T-helper 17 cell (primary cell): ENCODE measurements at places on chromosomes 12 and 14. TPM values are rescaled to one million over a fixed set of nuclear protein-coding genes. Genes with fewer than 3 reads are reported as not detected.

The B3GNT4 gene
- total RNA-seq = not detected

The SNAPC1 gene
- total RNA-seq = 3.3 TPM

- no peak overlapping the region for H3K27ac ChIP-seq
- H3K4me1 ChIP-seq = no peaks in the 10 kb centered on the region
- H3K27me3 ChIP-seq = peaks cover 24% of the 10 kb centered on the region
- no peak for DNase-seq
- H3K4me3 ChIP-seq = no peak overlapping the region
Observed at GRCh38 chr12:62689042-62689839, 222.6 kb downstream of the MON2 start.

- H3K27me3 ChIP-seq = no peaks in the 10 kb centered on the region
- H3K4me1 ChIP-seq = peaks cover 14% of the 10 kb centered on the region
- DNase-seq = no peak
- H3K4me3 ChIP-seq = no peak overlapping the region
- no peak overlapping the region for H3K27ac ChIP-seq
Observed at GRCh38 chr14:105028251-105028927, 7.5 kb upstream of the CDCA4 start.

GRCh38 chr12:95637471-95638155 lies 86.3 kb upstream of the USP44 start:
- peaks cover 7% of the 10 kb centered on the region for H3K4me1 ChIP-seq
- H3K36me3 ChIP-seq = peaks cover under 1% of the 10 kb centered on the region
- DNase-seq = no peak
- H3K27me3 ChIP-seq = no peaks in the 10 kb centered on the region
- H3K4me3 ChIP-seq = no peak overlapping the region

DNA sequence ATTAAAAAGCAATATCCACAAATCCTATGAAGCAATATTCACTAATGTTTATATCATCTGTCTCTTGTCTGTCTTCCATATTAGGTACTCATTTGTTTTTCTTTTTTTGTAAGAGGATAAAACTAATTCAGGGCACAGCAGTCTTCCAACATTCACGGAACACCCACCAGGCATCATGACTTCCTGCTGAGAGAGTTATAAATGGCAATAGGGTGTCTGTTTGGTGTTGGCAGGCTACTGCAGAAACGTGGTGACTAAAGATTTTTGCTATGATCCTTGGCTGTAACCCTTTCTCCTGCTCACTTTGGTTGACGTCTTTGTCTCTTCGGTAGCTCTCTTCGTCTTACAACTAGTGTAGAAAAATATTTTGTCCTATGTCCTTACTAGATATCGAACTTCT lies 860.6 kb upstream of the MGAT4C start:
- H3K4me1 ChIP-seq = no peaks in the 10 kb centered on the region
- DNase-seq = no peak
- H3K36me3 ChIP-seq = no peaks in the 10 kb centered on the region

DNA sequence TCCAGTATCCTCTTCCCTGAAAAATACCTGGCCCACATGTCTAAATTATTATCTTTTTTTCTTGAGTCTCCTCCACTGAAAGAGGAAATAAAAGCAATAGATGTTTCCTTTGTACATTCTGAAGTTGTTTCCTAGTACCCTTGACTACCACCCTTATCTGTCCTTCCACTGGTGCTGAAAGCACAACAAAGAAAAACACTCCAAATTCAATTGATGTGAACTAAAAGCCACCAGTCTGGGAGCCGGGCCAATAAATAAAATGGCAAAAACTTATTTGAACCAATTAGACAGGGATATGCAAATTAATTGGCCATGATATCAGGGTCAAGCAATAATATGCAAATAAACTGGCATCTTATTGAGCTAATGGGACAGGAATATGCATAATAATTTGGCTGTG lies 330.5 kb downstream of the PAWR start:
- DNase-seq = no peak
- H3K36me3 ChIP-seq = no peaks in the 10 kb centered on the region
